ENCODE measurements at places on chromosomes 2 and 18.
A peak's percentile ranks its signal among the peaks of the same experiment; 100 is the strongest.

- no peak for DNase-seq
These were observed 214.9 kb downstream of the ALPK2 start for GRCh38 chr18:58413667-58414628.

DNA sequence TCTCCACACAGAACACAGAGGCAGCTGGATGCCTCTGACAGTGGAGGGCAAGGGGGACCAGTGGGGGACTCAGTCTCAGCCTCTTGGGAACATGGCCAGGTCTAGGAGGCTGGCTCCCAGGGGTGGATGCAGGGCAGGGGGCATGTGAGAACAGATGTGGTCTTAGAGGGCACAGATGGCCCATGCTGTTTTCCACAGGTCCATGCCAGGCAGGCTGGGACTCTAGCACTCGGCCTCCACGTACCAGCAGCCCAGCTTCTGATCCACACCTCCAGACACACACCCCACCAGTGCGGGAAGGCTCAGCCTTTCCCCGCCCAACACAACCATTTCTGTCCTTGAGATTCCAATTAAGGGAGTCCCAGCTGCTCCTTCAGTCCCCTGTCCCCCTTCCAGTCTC, 42.4 kb downstream of the TNS1 start:
- no peak for DNase-seq

GRCh38 chr2:196309691-196310090, 138.3 kb upstream of the STK17B start:
- DNase-seq, result no peak

DNA sequence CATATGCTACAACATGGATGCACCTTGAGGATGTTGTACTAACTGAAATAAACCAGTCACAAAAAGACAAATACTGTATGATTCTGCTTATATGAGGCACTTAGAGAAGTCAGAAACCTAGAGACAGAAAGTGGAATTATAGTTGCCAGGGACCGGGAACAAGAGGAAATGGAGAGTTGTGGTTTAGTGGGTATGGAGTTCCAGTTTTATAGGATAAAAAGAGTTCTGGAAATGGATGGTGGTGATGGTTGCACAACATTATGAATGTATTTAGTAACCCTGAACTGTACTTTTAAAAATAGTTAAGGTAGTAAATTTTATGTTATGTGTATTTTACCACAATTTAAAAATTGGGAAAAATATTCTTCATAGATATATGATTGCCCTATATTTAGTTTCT, 97.7 kb downstream of the DPP4 start:
- DNase-seq, result no peak

- DNase-seq, result no peak
These were observed 1364.9 kb upstream of the NRXN1 start for GRCh38 chr2:52396836-52397235.

DNA sequence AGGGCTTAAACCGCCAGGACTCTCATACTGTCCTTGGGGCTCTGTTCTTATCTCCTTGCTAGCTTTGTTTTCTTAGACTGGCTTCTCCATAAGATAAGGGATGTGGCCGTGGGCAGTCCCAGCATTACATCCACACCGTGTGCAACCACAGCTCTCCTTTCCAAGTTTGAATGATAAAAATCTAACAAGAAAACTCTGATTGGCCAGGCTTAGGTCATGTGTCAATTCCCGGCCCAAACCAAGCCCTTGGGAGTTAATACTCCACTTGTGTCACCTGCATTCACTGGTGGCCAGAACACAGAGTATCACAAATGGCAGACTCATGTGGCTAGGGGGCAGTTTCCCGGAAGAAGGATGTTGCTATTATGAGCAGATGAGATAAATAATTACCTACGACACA, 43.2 kb upstream of the KDM3A start:
- no peak for DNase-seq

- no peak for DNase-seq
These were observed 30.2 kb downstream of the ARHGAP25 start for GRCh38 chr2:68764806-68765311.

GRCh38 chr2:162002623-162003235, 71.3 kb downstream of the DPP4 start:
- DNase-seq, result no peak

GRCh38 chr2:217367464-217367863, 507.6 kb upstream of the TNP1 start:
- DNase-seq, result no peak

DNA sequence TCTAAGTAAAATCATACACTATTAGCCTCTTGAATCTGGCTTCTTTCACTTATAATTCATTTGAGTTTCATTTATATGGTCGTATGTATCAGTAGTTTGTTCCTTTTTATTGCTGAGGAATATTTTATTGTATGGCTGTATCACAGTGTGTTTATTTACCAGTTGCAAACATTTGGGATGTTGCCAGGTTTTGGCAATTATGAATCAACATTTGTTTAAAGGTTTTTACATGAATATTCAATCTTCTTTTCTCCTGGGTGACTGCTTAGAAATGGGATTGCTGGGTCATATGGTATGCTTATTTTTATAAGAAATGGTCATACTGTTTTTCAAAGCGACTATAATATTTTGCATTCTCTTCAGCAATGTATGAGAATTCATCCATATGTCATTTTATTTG, 107.9 kb downstream of the PMAIP1 start:
- no peak for DNase-seq

GRCh38 chr2:196597531-196597930, 42.0 kb upstream of the CCDC150 start:
- no peak for DNase-seq

- DNase-seq, result no peak
These were observed 1.6 kb upstream of the MAP2 start for GRCh38 chr2:209422191-209422754.

DNA sequence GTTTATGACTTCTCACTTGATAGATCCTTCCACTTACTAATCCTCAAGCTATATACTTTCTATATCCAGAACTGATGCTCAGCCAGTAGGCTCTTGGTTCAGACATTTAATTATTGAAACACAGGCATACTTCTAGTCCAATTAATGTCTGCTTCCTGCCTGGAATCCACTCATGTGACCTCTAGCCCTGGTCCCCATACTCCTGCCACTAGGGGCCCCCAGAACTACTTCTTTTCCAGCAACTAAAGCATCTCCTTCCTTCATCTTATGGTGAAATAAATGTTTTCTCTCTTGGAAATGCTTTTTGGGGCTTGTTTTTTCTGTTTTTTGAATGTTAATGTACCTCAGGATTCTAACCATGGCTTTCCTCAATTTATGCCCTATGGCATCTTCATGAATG, 527.6 kb downstream of the SATB2 start:
- no peak for DNase-seq

GRCh38 chr2:218026244-218026643, 23.4 kb upstream of the TNS1 start:
- no peak for DNase-seq

GRCh38 chr2:66426244-66427111, 8.4 kb upstream of the MEIS1 start:
- no peak for DNase-seq

- no peak for DNase-seq
These were observed 123.5 kb upstream of the FOSL2 start for GRCh38 chr2:28269019-28269784.

DNA sequence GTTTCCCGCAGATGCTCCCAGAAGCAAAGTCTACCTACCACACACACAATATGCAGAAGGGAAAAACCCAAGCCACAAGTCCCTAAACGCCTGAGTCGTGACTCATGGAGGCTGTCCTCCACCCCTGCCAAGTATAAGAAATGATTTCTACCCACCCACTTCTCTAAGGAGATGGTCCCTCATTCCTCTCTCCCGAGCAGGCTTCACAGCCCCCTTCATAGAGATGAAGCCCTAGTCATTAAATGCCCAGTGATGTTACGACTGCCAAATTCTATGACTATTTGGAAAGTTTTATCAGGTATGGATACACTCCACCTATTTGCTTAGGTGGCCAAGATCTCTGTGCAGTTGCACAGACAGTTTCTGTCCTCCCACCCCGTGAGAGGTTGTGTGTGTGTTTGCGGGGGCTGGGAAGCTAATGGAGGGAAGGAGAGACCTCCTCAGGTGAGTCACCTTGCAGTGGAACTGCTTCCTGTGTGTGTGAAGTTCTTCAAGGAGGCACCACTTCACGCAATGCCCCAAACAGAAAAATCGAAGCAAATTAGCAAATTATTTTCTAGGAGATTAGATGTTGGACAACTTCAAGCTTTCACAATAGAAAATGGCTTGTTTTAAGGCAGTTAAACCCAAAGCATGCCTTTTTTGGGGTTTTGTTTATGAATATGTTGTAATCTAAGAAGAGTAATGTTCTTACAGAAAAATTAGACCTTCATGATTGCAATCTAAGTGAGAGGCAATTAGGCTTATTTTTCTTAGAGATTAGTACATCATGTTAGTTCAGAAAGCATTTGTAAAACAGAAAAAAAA, 175.2 kb downstream of the TGIF1 start:
- DNase-seq, result peak; percentile 95

Data from HS-27A (cell line).